ENCODE measurements at places on chromosomes 2 and 18. TPM values are rescaled to one million over a fixed set of nuclear protein-coding genes. Genes with fewer than 3 reads are reported as not detected.

Gene OBSL1
- total RNA-seq: 27.1 TPM

Gene GPR35
- 1.3 TPM for total RNA-seq

Gene PROM2
- 4.4 TPM for total RNA-seq

Gene ALPG
- 0.46 TPM for total RNA-seq

Gene KYNU
- total RNA-seq: 0.57 TPM

Gene SPP2
- not detected for total RNA-seq

All from motor neuron (in vitro differentiated cells).